ENCODE measurements at places on chromosomes 6 and 20.

DNA sequence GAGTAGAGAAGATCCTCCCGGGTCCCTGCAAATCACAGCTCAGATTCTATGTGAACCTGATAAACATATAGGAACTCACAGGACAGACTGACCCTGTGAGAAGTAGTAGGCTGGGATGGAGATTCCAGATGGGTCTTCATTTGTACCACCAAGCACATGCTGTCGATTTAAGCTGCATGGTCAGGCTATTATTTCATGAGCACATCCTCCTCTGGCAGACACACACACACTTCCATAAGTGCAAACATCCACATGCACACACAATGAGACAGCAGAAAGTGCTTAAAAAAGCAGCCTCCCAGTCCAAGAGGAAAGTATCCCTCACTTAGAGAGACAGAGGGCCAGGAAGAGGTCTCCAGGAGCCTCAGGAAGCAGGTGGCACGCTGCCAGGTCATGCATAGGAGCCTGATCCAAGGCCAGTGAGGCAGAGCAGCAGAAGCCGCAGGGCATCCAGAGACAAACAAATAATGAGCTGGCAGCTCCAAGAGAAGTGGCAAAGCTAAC lies 131.8 kb downstream of the UNC5CL start:
- no peak for DNase-seq

GRCh38 chr20:17339000-17339399 lies 112.2 kb downstream of the PCSK2 start:
- DNase-seq, result no peak

DNA sequence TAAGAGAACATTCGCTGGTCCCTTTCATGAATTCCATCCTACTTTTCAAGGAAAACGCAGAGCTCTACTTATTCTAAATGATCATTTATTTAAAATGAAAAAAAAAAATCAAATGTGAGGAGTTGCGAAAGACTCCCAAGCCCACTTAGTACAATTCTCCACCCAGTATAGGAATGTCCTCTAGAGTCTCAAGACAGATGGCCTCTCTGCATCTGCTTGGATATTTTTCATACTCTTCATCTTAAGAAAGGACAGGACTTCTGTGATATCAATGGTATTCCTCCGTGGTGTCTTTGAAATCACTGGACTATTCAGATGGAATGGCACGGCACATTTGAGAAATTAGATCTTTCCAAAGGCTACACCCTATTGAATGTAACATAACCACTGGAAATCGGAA lies 107.1 kb downstream of the PTPRK start:
- no peak for DNase-seq

GRCh38 chr6:56833127-56833791 lies 121.6 kb upstream of the BEND6 start:
- DNase-seq, result no peak

- DNase-seq, result no peak
Observed at GRCh38 chr6:156013155-156013554, 557.5 kb upstream of the NOX3 start.

DNA sequence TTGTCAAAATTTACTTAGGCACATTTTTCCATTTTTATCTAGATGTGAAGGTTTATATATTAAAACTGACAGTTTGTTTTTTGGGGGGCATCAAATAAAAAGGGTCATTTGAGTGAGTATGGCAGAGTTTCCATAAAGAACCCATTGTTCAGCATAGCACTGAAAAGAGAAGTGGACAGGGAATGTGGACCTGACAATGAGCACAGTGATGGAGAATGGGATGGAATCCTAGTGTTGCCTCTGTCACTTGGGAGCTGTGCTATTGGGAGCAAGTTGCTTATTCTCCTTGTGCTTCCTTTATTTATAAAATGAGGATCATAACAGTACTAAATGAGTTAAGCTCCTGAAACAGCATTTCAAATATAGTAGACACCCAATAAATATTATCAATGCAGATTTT lies 130.7 kb upstream of the SIM1 start:
- no peak for DNase-seq

DNA sequence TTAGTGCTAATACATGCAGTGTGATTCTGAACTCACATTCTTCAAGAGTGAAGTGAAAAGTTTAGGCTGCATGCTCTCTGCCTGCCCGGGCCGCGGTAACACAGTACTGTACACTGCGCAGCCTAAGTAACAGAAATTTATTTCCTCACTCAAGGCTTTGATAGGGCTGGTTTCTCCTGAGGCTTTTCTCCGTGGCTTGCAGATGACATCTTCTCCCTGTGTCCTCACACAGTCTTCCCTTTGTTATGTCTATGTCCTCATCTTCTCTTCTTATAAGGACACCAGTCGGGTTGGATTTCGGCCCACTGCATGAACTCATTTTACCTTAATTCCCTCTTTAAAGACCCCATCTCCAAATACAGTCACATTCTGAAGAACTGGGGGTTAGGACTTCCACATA lies 51.1 kb upstream of the TMEM170B start:
- no peak for DNase-seq

- DNase-seq, result no peak
Observed at GRCh38 chr20:62596486-62596885, 45.8 kb upstream of the SLCO4A1 start.

- no peak for DNase-seq
Observed at GRCh38 chr20:49283703-49284625, 6.1 kb upstream of the ZNFX1 start.

DNA sequence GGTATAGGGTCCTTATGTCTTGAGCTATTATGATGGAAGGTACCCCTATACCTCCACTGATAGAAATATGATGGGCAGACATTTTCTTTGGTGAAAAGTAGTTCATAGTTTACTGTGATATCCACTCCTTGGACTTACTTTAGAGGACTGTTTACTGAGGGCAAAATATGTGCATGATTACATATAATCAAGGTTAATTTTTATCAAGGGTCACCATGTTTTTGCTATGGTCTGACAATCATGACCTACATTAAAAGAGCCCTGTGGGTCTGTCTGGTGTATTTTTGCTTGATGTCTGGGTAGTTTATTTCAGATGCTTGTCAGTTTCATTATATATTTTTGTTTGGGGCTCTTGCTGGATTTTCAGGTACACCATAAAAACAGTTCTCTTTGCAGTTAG lies 40.1 kb downstream of the CDKAL1 start:
- no peak for DNase-seq

GRCh38 chr20:32888636-32889035 lies 29.9 kb downstream of the EFCAB8 start:
- DNase-seq, result no peak

- no peak for DNase-seq
Observed at GRCh38 chr20:58109126-58109880, 119.2 kb downstream of the ANKRD60 start.

DNA sequence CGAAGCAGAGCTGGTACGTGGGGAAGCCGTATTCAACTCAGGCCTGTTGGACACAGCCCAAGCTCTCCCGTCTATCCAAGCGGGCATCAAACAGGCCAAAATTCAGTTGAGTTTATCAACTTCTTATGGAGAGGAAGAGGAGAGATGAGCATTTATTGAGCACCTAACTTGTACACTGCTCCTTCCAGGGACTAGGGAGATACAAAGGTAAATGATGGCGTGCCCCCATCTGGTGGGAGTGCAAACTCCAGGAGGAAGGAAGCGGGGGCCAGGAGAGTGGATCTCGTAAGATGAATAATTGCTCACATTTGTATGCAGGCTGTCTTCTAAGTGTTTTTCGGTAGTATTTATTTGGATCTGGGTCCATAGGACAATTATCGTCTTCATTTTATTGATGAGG lies 146.6 kb downstream of the SOBP start:
- DNase-seq, result no peak

DNA sequence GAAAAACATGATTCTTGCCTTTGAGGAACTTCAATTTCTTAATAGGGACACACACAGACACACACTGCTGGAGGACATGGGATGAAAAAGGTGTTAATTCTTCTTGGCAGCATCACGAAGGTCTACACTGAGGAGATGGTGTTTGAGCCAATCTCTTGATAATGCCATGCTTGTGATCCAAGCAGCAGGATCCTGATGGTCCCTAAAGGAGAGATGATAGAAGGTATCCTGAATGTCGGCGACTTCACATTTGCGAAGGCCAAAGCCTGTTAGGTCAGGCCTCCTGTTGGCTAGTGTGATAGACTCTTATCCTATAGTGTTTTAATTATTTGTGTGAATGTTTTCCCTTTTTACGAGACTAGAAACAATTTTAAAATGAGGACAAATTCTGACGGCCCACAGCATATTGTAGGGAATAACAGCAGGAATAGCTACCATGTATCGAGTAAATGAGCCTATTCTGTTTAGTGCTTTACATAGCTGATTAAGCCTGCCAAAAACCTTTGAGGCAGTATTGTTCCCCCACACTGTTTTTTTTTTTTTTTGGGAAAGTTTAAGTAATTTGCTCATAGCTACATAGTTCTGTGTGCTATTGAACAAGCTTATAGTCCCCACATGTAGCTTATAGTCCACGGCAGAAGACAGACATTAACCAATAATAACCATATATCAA lies 15.3 kb upstream of the TFB1M start:
- DNase-seq, result no peak

- DNase-seq, result no peak
Observed at GRCh38 chr6:75154973-75155372, 50.9 kb downstream of the COL12A1 start.

DNA sequence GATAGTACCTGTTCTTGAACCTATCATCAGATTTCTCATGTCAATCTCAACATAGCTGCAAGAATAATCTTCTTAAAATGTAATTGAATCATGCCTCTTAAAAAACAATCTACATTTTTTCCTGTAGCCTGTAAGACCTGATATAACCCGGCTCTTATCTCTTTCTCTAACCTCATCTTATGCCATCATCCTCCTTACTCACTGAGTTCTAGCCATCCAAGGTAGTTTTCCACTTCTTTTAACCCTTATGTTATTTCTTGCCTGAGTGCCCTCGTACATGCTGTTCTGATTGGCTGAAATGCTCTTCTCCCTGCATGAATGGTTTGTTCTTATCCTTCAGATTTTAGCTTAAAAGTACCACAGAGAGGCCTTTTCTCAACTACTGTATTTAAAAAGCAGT lies 16.4 kb downstream of the SLC17A5 start:
- no peak for DNase-seq

- no peak for DNase-seq
Observed at GRCh38 chr6:137283940-137284810, 65.0 kb upstream of the IFNGR1 start.

DNA sequence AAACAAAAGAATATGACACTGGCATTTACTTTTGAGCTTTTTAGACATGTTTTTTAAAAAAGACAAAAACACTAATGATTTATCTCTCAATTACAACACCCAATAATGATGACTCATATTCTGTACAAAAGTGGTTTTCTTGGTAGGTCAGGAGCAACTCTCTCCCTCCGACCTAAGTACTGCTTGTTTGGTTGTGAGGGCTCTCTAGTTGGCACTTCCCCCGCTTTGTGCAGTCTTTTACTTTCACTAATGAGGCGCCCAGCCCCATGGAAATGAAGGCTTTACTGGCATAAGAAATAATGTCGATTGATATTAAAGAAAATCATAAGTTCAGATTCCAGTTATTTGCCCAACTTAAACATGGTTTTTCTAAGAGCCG lies 1.3 kb downstream of the KPNA5 start:
- DNase-seq, result no peak

- no peak for DNase-seq
Observed at GRCh38 chr6:122997541-122998150, 1.6 kb downstream of the CLVS2 start.

DNA sequence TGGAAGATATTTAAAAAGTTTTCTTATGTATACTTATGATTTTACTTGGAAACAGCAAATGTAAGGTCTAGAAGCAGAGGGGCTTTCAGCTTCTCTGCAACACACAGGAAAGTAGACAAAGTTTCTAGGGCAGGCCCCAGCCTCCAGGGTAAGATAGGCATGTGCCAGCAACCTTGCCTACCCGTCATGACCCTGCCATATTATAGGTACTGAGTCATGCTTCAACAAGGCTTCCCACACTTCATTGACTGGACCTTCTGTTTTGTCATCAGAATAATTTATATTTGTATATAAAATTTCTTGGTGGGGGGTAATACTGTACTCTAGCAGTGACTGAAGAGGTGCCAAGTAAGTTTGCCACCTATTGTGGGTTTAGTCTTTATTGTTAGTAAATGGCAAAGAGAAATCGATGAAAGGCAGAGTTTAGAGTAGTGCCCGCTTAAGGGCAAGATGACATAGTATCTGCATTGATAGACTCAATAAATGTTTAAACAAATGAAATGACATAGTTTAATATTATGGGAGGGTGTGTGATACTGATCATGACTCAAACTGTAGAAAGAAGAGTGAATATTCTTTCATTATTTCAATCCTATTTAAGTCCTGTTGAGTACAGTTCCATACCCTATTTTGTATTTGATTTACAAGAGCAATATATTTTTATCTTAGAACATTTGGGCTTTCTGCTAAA lies 95.6 kb downstream of the JARID2 start:
- no peak for DNase-seq

All from head of caudate nucleus (tissue), 42 donors.